Kidney tubule cell (primary cell): ENCODE measurements at places on chromosomes 11 and 22.

GRCh38 chr11:62253999-62254542, 12.0 kb downstream of the SCGB1D2 start:
- no peak for DNase-seq

DNA sequence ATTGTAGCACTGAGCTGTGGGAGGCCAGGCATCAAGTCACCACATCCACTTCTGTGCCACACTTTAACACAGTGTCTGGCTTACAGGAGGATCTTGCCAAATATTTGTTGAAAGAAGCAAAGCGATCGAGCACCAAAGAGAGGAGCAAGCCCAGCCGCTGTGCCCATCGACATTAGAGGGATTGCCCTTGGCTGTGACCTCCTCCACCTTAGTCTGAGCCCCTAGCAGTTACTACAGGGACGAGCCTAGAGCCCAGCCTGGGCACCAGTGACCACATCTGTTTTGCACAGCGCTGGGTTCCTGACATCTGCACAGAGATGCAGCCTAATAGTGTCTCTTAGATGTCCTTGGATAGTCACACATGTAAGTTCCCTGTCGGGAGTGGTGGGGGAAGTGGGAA, 17.7 kb downstream of the GRIK4 start:
- no peak for DNase-seq

GRCh38 chr11:1011320-1011698, 25.2 kb downstream of the MUC6 start:
- DNase-seq = no peak

DNA sequence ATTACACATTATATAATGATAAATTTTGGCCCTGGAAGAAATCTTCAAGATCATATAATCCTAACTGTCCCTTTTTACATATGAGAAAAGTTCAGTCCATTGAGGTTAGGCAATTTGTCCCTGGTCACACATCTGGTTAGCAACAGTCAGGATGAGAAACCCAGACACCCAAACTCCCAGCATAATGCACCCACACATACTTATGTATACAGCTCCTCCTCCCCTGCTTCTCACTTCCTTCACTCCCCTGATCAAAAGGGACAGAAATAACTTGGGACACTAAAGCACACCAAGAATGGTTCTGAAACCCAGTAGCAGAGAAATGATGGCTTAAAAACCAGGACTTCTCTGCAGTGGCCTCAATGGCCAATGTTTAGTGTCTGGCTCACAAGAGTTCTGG, 11.1 kb downstream of the NUMA1 start:
- DNase-seq = peak; percentile 22

GRCh38 chr22:29195118-29195963, 10.4 kb upstream of the EMID1 start:
- no peak for DNase-seq

- peak; percentile 79 for DNase-seq
Measured at GRCh38 chr11:11036848-11037732, 179.2 kb upstream of the ZBED5 start.

DNA sequence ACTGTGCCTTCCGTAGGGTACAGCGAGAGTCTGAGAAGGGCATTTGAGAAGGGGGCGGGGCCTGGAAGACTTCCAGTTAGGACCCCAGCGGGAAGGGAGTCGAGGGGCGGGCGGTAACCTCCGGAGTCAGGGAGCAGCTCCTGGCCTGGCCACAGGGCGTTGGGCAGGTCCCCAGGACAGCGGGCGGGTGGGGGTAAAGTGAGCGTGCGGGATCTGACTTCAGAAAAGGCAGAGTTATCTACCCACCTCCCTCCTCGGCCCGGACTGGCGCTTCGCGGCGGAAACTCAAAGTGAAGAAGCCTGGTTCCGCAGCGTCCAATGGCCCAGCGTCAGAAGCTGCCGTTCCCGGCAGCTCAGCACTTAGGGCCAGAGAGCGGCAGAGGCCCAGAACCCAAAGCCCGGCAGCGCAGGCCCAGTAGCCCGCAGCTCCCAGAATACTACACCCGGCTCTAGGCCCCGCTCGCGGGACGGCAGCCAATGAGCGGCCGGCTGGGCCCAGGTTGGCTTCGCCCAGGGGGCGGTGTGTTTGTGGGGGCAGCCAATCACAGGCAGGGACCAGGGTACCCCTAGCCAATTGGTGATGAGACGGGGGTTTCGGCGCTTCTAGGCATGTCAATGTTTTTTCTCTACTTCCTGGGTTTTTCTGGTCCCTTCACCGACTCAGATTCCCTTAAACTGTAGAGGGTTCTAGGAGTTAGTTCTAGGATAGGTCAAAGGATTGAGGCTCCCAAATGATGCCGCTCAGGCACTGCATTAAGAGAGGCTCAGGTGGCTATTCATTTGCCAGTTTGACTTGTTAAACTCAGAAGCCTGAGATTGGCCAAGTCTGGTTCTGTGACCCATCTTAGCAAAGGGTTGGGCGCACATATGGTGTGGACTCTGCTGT, at the start of gene TRIM68:
Gene TRIM68, minus strand, starts transcription at position 451 of the 886 bp plus-strand sequence. CDS start 2,727 bp downstream, outside the sequence.
- peak; percentile 96 for DNase-seq

DNA sequence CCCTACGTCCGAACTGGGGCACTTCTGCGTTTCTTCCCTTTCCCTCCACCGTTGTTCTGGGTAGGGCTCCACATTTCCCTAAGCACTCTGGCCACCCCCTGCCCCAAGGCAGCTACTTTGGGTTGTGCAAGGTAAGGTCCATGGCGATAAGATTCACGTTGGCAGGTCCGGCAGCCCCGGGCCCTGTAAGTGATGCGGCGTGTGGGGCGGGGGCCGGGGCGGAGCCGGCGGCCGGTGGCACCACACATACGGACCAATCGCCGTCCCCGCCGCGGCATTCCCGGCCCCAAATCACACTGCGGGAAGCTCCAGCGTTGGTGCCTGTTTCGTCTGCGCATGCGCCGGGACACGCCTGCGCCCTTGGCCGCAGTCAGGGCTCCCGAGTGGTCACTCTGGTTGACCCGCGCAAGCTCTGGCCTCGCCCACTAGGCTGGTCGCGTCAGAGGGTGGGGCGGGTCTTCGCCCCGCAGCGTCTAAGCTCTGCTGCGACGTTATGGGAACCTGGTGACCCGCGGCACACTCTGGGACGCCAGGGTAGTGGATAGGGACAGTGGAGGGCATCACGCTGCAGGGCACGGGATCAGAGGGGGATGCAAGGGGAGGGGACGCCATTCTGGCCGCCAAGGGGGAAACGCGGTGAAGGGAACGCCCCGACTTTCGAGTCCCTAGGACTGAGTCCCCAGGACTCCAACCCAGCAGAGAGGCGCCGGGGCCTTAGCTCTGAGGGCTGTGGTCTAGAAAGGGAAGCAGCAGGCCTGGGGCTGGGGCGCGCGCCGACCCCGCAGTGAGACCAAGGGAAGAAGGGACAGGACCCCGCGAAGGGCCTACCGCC, 1.6 kb downstream of the FADS1 start:
- peak; percentile 97 for DNase-seq

- DNase-seq = no peak
Measured at GRCh38 chr11:45473341-45473895, 187.3 kb upstream of the SYT13 start.
